Umbilical cord (tissue), 2 donors: ENCODE measurements at places on chromosomes 11 and 22. TPM values are rescaled to one million over a fixed set of nuclear protein-coding genes. Genes with fewer than 3 reads are reported as not detected.

The POU2F3 gene
- 3.1 TPM for total RNA-seq

DNA sequence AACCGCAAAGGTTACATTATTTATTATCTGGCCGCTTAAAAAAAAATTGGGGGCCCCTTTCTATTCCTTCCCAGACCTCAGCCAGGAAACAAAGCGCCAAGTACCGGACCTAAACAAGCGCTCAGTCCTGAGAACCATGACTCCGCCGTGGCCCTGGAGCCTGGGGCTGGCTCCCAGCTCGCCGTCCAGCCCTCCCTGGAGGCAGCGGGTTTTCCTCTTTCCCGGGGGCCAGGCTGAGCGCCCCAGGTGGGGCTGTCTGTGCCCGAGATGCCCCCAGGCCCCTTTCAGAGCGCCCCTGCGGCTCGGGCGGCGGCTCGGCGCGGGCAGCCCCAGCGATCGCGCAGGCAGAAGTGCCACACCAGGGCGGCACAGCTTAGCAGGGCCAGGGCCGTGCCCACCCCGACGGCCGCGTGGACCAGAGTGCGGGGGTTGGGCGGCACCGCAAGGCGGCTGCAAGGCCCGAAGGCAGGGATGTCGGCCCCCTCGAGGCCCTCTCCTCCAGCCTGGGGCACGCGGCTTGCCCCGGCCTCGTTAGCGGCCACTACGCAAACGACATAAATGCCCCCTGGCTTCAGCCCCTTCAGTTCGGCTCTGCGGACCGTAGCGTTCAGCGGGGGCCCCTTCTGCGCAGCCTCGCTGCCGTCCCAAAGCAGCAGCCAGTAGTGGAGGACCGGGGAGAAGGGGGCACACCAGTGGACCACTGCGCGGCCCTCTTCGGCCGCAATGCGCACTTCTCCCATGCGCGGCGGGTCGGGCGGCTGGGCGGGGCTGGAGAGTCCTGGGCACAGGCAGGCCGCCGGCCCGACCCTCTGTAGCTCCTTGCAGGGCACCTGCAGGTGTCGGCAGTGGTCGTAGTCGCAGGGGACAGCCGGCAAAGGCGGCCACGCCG is 1.6 kb downstream of the LRRN4CL start:
- no peak for DNase-seq

The RFPL1 gene
- 1.4 TPM for total RNA-seq

DNA sequence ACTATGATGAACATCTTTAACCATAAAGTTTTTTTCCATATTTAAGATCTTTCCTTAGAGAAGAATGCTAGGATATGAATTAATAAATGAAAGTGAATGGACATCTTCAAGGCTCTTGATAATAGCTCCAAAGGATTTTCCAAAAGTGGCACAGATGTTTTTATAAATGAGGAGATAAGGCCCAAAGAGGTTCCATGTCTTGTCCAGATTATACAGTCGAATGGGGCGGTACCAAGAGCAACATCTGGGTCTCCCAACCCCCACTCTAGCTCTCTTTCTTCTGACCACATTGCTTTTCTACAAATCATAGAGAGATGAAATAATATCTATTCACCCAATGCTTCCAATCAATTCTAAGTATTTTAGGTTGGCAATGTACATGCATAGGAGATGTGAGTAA is 114.1 kb downstream of the KCNC1 start:
- no peak for DNase-seq

- DNase-seq: no peak
Observed at GRCh38 chr11:8908099-8908498, 2.9 kb upstream of the AKIP1 start.

DNA sequence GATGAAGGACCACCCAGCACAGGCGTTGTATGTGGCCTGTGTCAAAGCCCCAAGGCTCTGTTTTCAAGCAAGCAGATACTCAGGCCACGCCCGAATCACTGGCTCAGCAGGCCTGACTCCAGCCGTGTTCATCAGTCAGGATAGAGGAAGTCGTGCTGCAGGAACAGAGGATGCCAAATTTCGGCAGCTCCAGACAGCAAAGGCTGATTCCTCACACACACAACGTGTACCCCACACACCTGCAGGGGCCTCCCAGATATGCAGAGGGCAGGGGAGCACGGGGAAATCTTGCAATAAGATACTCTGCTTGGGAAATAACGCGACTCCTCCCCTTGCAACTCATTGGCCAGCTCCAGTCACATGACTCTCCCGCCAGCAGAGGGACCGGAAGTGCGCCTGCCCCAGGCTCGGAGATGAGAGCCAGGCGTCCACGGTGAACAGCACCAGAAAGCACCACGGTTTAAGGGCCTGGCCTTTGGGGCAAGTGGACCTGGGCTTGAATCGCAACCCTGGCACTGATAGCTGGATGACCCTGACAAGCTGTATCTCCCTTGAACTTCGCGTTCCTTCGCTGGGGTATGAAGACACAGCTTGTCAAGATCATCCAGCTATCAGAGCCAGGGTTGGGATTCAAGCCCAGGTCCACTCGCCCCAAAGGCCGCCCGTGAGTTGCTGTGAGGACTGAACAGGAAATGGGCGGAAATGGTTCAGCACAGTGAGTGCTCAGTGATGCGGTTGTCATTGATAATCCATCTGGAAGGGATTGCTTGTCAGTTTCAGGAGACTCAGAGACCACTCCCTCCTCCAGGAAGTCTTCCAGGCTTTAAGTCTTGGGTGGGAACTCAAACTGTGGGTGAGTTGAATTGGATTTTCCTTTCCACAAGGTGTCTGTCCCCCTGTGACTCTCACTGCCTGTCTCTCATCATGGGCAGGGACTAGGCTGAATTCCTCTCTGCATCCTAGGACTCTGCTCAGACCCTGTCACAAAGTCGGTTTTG is 88.5 kb downstream of the MYEOV start:
- peak; percentile 57 for DNase-seq
